Non-pigmented ciliary epithelial cell (primary cell): ENCODE measurements at places on chromosomes 1 and 21.

GRCh38 chr1:75712306-75712705 lies 12.2 kb upstream of the ACADM start:
- DNase-seq = no peak

- no peak for DNase-seq
Observed at GRCh38 chr1:222616525-222616924, 1.4 kb upstream of the MIA3 start.

DNA sequence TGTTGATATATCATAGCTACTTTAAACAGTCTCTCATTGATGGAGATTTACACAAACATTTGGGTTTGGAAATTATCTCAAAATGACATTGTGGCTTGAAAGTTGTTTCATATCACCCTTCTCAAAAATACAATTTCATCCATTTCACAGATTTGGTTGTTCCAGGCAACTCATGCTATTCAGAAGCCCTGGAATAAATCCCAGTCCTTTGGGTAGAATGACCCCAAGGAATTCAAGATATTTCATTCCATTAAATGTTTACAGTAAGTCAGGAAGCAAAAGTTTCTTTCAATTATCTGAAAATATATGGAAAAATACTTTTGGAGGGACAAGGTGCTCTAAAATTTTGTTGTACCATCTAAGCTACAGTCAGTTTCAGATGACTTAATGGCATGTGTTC lies 27.1 kb downstream of the MPZL1 start:
- DNase-seq = no peak

DNA sequence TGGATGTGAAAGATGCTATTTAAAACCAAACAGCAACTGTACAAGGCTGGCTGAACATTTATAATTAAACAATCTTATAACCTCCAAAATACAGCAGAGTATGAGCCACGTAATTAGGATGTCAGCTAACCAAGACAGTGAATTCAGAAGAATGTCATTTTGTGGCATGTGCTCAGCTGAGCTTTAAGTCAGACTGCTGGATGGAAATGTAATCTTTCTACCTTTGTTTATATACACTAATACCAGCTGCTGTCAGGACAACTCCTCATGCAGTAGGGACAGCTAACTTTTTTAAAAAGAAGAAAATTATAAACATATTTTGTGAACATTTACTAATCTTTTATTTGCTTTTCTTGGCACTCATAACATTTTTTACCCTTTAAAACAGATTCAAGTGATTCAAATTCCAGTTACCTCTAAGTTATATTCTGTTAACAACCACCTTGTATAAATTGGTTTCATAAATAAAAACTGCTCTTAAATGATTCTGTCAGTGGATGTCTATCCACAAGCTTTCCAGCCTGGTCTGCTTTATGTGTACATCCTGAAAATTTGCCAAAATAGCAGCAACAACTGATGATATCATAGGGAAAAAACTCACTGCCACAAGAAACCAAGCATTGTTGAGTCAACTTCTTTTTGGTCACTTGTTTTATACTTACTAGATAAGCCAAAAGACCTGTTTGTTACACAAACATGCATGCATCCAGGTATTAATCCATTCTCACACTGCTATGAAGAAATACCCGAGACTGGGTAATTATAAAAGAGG lies 36.1 kb downstream of the DPH5 start:
- peak; percentile 61 for DNase-seq

DNA sequence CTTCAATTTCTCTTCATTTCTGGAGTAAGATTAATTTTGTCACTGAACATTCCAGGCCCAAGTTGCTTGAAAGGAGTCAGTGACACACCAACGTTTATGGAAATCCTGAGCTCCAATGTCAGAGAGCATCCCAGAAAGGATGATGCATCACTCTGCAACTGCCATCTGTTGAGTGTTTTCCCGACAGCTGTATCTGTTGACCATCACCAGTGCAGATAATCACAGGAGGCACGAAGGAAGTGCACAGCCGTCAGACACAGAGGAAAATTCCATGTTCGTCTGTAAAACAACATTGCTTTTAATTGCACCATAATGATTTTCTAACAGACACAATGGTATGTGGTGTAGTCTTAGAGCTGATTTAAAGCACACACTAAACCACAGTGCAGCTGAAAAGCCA lies 376.7 kb upstream of the ADGRL2 start:
- DNase-seq = no peak
